Left ventricle myocardium inferior (tissue), 1 donor: ENCODE measurements at places on chromosomes 5 and 9. TPM values are rescaled to one million over a fixed set of nuclear protein-coding genes. Genes with fewer than 3 reads are reported as not detected.

The NKD2 gene
- 3.7 TPM for total RNA-seq

The RXFP3 gene
- not detected for total RNA-seq

The PPIC gene
- total RNA-seq, result 47.5 TPM

The GAS1 gene
- 11.0 TPM for total RNA-seq

The ZBED3 gene
- total RNA-seq, result 7.8 TPM

The MCC gene
- 31.6 TPM for total RNA-seq

The IL9 gene
- not detected for total RNA-seq

The CAMK4 gene
- total RNA-seq, result 0.36 TPM

DNA sequence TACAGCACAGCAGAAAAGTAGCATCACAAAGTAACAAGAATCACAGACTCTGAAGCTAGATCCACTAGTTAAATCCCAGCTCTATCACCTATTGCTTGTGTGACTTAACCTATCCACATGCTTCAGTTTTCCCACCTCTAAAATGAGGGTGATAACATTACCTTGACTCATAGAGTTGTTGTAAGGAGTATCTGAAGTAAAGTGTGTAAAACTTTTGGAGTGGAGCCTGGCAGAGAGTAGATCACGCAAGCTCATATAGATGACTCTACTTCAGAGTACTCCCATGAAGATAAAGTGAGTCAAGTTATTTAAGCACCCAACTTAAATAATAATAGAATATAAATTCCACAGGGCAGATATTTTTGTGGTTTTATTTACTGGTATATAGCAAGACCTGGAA is 94.5 kb upstream of the FER start:
- no peak for DNase-seq

DNA sequence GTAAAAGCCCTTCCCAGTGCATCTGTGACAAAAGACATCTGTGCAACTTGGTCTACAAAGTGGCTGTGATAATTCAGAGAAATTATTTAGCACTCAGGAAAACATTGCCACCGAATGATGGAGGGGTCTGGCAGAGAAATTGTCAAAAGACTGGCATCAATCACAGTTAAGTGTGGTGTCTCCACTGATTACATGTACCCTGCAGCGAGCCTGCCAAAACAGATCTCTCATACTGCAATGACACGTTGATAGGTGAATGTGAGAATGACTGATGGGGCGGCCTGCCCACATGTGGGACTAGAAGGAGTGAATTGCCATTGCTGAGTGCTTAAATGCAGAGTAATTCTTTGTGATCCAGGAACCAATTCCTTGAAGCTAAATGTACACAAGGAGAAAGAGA is 136.4 kb upstream of the PCSK5 start:
- peak; percentile 72 for DNase-seq

DNA sequence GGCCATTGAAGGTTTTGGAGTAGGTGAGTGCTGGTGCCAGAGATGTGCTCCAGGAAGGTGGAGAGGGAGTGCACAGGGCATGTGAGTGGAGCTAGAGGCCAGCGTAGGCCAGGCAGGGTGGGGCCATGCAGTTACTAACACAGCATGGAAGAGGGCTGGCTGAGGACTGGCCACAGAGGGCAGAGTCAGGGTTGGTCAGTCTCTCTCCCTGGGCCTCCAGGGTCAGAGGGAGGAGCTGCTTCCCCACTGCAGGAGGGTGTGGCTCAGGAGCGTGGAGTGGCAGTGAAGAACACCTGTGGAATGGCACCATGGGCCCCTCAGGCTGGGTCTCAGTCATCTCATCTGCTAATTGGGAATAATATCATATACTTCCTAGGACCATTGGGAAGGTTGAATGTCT is 167.7 kb downstream of the MACROH2A1 start:
- no peak for DNase-seq

- DNase-seq, result no peak
These were observed 8.9 kb downstream of the WNK2 start for GRCh38 chr9:93192721-93193387.

DNA sequence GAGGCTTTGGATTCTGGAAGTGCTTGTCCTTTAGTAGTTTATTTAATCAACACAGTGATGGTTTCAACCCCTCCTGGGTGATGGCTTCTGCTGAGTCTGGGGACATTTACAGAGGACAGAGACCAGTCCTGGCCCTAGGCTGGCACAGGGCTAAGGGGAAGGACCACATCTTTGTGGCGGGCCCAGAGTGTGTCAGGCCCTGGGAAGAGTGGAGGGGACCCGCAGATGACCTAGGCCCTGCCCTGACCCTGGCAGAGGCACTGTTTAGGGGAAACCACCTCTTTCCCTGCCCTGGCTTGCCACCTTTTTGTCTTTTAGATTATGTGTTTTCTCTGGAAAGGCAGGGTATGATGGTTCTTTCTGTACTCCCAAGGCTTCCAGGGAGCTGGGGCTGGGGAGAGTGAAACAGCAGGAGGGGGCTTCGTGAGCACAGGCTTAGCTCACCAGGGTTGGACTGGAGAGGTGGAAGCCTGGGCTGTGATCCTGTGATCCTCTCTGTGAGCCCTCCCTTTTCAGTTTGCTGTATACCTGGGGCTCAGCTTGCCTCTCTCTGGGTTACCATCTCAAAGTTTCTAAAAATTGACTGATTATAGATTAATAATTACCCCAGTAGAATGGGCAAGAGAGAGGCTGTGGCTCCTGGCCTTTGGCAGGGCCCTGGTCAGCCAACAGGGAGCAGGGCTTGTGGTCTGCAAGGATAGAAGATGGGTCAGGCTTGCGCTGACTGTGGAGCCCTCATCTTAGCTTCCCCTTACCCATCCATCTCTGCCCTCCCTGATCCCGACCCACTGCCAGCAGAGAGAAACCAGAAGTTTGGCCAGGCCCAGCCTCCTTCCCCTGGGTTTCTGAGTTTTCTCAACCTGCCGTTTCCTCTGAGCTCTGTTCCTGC is 1.7 kb upstream of the SYNPO start:
- no peak for DNase-seq

- no peak for DNase-seq
These were observed 10.2 kb upstream of the ERGIC1 start for GRCh38 chr5:172823840-172824362.

DNA sequence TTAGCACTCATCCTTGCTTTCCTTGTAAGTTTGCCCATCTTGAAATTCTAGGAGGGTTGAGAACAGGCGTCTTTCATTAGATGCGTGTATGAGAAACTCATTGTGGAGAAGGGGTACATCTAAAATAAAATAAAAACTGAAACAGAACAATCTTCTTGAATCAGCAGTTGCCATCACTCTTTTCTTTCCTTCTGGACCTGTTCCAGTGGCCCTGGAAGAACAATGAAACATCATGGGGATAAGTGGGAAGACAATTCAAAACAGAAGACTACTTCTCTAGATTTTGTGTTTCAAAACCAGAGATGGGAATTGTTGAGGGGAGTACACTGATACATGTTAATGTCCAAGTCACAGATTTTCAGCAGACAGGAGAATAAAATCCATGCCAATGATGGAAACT is 59.9 kb downstream of the SLC1A3 start:
- DNase-seq, result no peak

- no peak for DNase-seq
These were observed 859.2 kb upstream of the SEMA6A start for GRCh38 chr5:117433818-117434217.

DNA sequence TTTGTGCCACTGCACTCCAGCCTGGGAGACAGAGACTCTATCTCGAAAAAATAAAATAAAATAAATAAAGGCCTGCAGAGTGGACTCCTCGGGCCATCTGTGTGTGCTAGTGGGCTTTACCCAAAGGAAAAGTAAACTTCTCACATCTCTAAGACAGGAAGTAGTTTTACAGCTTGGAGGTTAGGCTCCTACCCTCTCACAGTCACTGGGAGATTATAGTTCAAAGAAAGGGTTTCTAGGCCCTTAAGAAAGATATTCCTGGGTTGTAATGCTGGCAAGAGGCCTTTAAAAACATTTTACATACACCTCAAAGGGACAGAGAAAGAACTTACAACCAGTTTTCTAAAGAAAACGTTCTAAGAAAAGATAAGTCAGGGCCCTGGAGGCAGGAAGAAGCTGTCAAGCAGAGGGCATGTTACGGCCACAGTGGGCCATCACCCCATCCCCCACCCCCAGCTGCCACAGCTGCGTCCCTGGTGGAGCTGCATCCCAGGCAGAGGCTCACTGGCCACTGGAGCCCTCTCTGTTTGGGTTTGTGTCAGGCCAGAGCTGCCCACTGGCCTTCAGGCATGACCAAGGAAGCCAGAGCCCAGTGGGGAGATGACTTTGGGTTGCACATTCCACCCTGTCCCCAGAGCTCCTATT is 78.1 kb upstream of the CDK20 start:
- DNase-seq, result no peak

DNA sequence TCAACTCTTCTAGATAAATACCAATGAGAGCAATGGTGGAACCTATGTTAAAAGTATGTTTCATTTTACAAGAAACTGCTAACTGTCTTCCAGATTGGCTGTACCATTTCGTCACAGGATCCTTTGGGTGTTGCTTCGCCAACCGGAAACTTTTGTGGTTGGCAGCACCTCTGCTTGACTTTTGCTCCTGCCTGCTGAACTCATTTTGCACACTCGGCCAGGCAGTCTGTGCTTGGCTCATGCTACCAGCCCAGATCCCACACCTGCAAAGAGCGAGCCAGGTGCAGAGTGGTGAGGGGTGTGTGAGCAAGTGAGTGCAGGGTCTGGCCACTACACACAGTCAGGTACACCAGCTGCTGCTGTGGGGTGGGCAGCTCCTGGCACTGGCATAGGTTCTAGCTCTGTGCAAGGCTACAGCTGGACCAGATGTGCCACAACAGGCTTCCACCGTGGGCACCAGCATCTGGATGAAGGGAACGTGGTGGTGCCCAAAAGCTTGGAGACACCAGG is 422.3 kb downstream of the PRR16 start:
- no peak for DNase-seq

- no peak for DNase-seq
These were observed 142.2 kb downstream of the AUH start for GRCh38 chr9:91219557-91219956.

GRCh38 chr5:14718778-14719177 is 54.3 kb downstream of the OTULIN start:
- no peak for DNase-seq

DNA sequence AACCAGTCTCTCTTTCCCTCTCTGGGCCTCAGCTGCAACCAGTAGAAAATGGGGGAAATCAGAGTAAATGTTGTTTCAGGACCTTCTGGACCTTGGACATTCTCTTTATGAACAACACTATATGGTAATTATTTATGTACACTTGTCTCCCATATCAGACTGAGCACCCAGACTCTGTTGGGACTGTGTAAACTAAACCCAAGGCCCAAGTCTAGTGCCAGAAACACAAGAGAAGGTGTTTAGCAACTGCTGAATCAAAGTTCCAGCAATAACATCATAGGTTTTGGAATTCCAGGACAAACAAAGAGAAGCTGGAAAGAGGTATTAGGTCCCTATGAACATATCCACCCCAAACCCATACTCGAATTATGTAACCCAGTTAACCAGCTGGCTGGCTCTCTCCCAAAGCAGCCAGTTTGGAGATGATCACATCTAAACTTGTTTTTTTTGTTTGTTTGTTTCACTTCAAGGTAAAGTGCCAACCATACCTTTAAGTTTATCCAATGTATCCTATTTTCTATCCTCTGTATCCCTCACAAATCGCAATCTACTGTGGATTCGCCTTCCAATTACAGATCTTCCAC is 1.9 kb upstream of the RNF38 start:
- DNase-seq, result no peak

DNA sequence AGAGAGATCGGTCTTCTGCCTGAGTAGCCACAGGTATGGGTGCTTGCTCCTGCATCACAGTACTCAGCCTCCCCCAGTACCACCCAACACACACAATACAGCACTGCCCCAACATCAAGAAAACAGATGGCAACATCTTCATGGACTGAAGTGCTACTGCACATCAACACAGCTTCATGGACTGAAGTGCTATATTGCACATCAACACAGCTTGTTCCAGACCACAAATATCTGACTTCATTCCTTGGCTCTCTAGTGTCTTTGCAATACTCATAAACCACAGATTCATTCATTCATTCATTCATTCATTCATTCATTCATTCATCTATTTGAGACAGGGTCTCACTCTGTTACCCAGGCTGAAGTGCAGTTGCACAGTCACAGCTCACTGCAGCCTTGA is 31.1 kb upstream of the PCA3 start:
- no peak for DNase-seq

DNA sequence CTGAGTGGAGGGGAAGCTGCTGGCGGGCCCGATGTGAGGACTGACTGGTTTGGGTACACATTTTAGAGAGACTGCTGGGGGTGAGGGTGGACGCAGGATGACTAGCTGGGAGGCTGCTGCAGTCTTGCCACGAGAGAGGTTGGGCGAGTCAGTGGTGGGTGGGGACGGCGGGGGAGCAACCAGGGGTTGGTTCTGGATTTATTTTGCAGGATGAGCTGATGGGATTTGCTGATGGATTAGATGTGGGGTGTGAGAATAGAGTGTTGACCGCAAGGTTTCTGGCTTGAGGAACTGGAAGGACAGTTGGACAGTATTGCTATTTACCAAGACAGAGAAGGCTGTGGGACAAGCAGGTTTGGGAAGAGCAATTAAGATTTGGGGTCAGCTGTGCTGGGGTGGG is 5.8 kb upstream of the NDST1 start:
- no peak for DNase-seq

DNA sequence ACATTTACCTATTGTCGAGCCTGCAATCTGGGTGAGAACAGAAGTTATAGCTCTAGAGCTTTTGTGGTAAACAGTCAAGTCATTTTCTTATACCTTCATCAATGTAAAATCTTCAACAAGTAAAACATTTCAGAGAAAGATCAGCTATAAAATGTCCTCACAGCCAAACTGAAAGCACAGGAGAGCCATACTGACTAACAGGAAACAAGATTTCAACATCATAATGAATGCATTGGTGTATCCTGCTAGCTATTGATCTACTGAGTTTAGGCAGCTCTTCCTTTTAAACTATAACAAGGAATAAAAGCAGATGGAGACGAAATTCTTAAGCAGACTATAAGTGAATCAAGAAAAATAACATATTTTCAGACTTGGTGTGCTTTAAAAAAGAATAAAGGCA is 1522.9 kb upstream of the WWC1 start:
- no peak for DNase-seq

DNA sequence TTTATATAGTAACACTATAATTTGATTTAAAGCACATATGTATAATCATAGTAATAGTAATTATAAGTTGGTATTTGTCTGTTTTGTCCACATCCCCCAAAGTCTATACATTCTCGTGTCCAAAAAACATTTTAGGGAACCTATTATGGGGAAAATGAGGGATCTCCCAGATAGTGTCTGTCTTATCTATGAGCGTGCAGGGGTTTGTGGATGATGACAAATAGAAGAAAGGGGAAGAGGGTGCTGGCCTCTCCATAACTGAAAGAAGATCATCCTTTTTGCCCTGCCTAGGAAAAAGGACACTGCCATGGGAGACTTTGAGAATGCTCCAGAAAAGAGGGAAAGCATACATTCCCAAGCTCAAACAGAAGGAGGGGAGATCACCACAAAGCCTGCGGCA is 45.3 kb downstream of the C5orf22 start:
- no peak for DNase-seq

DNA sequence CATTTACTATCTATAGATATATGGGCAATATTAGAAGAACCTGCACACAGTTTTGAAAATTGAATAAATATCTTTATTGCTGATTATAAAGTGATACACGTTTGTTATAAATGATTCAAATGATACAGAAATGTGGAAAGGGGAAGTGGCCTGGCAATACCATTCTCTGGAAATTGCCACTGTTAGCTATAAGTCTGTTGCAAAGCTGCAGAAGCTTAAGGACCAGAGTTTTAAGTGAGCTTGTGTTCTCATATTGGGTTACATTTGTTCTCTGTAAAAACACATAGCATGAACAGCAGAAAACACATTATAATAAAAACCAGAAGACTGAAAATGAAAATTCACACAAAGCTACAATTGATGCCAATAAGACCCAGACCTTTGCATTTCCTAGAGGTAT is 59.6 kb downstream of the RASGRF2 start:
- no peak for DNase-seq
